ENCODE measurements at places on chromosomes 4 and X.

DNA sequence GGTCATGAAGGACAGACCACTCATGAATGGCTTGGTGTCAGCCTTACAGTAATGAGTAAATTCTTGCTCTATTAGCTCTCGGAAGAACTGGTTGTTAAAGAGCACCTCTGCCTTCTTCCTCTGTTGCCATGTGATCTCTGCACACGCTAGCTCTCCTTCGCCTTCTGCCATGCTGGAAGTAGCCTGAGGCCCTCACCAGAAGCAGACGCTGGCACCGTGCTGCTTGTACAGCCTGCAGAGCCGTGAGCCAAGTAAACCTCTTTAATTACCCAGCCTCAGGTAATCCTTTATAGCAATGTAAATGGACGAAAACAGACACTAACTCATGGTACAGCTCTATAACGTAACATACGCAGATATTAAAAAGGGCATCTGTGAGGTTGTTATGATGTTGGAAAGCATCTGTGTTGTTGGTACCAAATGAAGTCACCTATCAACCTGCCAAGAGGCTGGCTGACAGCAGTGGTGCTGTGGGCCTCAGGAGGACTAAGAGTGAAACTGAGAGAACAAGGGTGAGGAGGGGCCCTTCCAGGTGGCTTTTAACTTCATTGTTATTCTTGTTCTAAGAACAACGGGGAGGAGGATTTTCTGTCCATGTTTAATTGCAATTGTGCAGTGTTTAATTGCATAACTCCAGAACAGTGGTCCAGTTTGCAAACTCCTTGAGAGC lies 69.2 kb downstream of the CRMP1 start:
- H3K27ac ChIP-seq = no peak overlapping the region
- DNase-seq = no peak
- H3K36me3 ChIP-seq = no peaks in the 10 kb centered on the region
- H3K4me1 ChIP-seq = no peaks in the 10 kb centered on the region
- no peak overlapping the region for H3K4me3 ChIP-seq

- H3K36me3 ChIP-seq = no peaks in the 10 kb centered on the region
- DNase-seq = no peak
- H3K27me3 ChIP-seq = no peaks in the 10 kb centered on the region
- no peak overlapping the region for H3K27ac ChIP-seq
- no peak overlapping the region for H3K4me3 ChIP-seq
These were observed 75.7 kb downstream of the RBM47 start for GRCh38 chr4:40553995-40554394.

DNA sequence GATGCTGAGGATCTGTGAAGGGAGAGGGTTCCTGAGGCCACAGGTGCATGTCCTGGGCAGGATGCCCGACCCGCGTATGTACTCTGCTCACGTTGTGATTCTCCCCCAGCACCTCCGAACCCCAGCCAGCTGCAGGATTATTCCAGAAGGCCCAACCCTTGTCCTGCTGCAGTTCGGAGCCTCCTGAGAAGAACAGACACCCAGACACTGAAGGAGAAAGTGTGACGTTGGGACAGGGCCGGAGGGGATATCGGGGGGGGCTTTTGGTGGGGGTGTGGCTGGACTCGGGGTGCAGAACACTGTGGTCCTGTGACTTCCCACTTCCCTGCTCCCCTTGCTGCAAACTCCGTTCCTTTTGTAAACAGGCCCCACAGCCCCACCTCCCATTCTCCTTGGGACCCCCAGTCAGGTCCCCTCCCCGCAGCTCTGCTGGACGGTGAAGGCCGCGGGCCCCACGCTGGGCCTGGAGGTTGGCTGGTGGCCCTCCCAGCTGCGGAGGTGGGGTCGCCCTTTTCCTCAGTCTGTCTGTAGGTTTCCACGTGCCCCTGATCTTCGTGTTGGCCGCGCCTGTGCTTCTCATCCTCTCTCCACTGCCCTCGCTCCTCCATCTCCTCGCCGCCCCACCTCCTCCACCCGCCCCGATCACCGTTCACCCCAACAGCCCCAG lies 83.0 kb upstream of the ADRA2C start:
- no peak overlapping the region for H3K4me3 ChIP-seq
- DNase-seq = no peak
- no peaks in the 10 kb centered on the region for H3K4me1 ChIP-seq
- H3K27ac ChIP-seq = no peak overlapping the region
- H3K36me3 ChIP-seq = no peaks in the 10 kb centered on the region

DNA sequence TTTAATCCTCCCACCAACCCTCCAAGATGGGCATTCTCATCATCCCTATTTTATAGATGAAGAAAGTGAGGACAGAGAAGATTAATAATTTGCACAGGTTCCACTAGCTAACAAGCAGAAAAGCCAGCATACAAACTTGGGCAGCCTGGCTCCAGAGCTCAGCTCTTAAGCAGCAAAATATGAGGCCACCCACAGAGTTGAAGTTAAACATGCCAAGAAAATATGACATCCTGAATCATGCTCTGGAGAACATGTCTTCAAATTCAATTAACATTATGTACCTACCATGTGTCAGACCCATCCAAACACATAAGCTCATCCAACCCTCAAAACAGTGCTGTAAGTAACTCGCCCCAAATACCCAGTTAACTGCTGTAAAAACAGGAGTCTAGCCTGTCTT lies 33.9 kb downstream of the USP46 start:
- no peak overlapping the region for H3K4me3 ChIP-seq
- H3K36me3 ChIP-seq = peaks cover 18% of the 10 kb centered on the region
- no peak overlapping the region for H3K27ac ChIP-seq
- no peak for DNase-seq
- no peaks in the 10 kb centered on the region for H3K27me3 ChIP-seq
- no peaks in the 10 kb centered on the region for H3K4me1 ChIP-seq

GRCh38 chrX:140917354-140918115 lies 84.9 kb upstream of the SPANXB1 start:
- no peak overlapping the region for H3K27ac ChIP-seq
- no peaks in the 10 kb centered on the region for H3K27me3 ChIP-seq
- no peaks in the 10 kb centered on the region for H3K36me3 ChIP-seq
- H3K4me3 ChIP-seq = no peak overlapping the region

- H3K4me1 ChIP-seq = peaks cover 6% of the 10 kb centered on the region
- H3K27ac ChIP-seq = no peak overlapping the region
- H3K36me3 ChIP-seq = no peaks in the 10 kb centered on the region
These were observed 109.4 kb upstream of the MAP3K15 start for GRCh38 chrX:19624739-19625138.

GRCh38 chrX:9494771-9495170 lies 29.9 kb downstream of the TBL1X start:
- no peak for DNase-seq
- peak overlapping the region; percentile 27 for H3K27ac ChIP-seq
- H3K4me1 ChIP-seq = no peaks in the 10 kb centered on the region

- H3K27ac ChIP-seq = no peak overlapping the region
- H3K36me3 ChIP-seq = no peaks in the 10 kb centered on the region
- H3K4me3 ChIP-seq = no peak overlapping the region
- H3K4me1 ChIP-seq = no peaks in the 10 kb centered on the region
- no peaks in the 10 kb centered on the region for H3K27me3 ChIP-seq
- DNase-seq = no peak
These were observed 2343.1 kb downstream of the PCDH7 start for GRCh38 chr4:33063241-33063640.

GRCh38 chr4:136713140-136713539 lies 819.2 kb downstream of the PCDH18 start:
- no peaks in the 10 kb centered on the region for H3K4me1 ChIP-seq
- no peak overlapping the region for H3K4me3 ChIP-seq
- H3K36me3 ChIP-seq = no peaks in the 10 kb centered on the region
- no peaks in the 10 kb centered on the region for H3K27me3 ChIP-seq

- no peaks in the 10 kb centered on the region for H3K36me3 ChIP-seq
- H3K4me1 ChIP-seq = no peaks in the 10 kb centered on the region
- no peak overlapping the region for H3K4me3 ChIP-seq
- no peak overlapping the region for H3K27ac ChIP-seq
- H3K27me3 ChIP-seq = no peaks in the 10 kb centered on the region
- DNase-seq = no peak
These were observed 522.2 kb downstream of the GLUD2 start for GRCh38 chrX:121569609-121570008.

GRCh38 chr4:89929425-89930159 lies 34.9 kb downstream of the MMRN1 start:
- no peak overlapping the region for H3K4me3 ChIP-seq
- H3K27me3 ChIP-seq = no peaks in the 10 kb centered on the region
- no peak for DNase-seq
- H3K27ac ChIP-seq = no peak overlapping the region
- H3K4me1 ChIP-seq = no peaks in the 10 kb centered on the region
- no peaks in the 10 kb centered on the region for H3K36me3 ChIP-seq

DNA sequence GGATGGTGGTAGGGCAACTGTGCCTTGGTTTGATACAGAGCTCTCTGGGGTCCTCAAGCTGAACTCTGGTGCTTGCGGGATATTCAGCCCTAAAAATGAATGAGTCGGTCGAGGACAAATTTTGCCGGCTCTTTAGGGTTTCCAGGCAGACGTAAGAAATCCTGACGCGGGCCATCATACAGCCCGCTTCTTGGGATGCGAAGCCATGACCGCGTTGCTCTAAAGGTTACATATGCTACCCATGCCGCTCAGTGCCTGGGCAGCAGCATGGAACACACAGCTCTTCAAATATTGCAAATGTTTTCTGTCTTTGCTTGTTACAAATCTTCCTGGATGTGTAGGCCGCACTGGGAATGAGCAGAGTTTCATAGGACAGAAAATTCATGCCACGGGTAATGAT lies 55.6 kb downstream of the NBDY start:
- DNase-seq = no peak
- H3K4me3 ChIP-seq = no peak overlapping the region
- no peaks in the 10 kb centered on the region for H3K36me3 ChIP-seq

GRCh38 chrX:1521459-1521956 lies 15.5 kb downstream of the P2RY8 start:
- H3K4me3 ChIP-seq = no peak overlapping the region
- H3K27ac ChIP-seq = no peak overlapping the region

DNA sequence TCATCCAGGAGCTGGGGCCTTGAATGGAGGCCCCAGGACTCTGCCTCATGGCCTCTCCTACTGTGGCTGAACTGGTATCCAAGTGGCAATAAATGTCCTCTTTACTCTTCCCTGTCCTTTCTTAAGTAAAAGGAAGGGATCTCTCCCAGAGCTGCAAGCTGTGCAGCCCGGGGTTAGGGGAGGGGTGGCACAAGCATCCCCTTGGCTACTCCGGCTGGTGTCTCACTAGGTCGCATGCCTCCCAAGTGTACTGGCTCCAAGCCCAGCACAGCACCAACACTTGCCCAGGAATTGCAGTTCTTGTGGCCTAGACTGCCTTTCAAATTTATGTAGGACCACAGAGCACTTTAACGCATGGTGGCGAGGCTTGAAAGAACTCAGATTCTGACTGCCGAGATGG lies 44.7 kb upstream of the MED14 start:
- no peak for DNase-seq
- H3K27ac ChIP-seq = no peak overlapping the region
- H3K36me3 ChIP-seq = no peaks in the 10 kb centered on the region
- H3K4me3 ChIP-seq = no peak overlapping the region

GRCh38 chrX:39331082-39331704 lies 529.9 kb downstream of the MID1IP1 start:
- peaks cover 6% of the 10 kb centered on the region for H3K4me1 ChIP-seq
- no peaks in the 10 kb centered on the region for H3K36me3 ChIP-seq
- H3K4me3 ChIP-seq = no peak overlapping the region
- DNase-seq = no peak

DNA sequence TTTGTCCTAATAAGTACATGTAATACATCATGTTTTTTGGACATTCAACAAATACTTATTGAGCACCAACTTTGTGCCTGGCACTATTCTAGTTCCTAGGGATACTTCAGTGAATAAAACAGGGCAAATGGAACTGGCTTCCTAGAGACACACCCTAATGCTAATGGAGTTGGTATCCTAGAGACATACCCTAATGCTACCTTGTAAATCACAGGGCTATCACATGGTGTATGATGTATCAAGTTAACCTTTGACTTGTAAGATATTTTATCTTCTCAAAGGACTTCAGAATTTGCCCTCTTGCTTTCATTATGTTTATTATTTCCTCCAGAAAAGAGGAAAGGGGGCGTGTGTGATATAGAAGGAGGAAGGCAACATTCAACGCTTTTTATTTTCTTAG lies 10.1 kb downstream of the GK start:
- peaks cover under 1% of the 10 kb centered on the region for H3K36me3 ChIP-seq
- DNase-seq = no peak
- no peak overlapping the region for H3K27ac ChIP-seq
- H3K27me3 ChIP-seq = no peaks in the 10 kb centered on the region
- H3K4me1 ChIP-seq = no peaks in the 10 kb centered on the region

DNA sequence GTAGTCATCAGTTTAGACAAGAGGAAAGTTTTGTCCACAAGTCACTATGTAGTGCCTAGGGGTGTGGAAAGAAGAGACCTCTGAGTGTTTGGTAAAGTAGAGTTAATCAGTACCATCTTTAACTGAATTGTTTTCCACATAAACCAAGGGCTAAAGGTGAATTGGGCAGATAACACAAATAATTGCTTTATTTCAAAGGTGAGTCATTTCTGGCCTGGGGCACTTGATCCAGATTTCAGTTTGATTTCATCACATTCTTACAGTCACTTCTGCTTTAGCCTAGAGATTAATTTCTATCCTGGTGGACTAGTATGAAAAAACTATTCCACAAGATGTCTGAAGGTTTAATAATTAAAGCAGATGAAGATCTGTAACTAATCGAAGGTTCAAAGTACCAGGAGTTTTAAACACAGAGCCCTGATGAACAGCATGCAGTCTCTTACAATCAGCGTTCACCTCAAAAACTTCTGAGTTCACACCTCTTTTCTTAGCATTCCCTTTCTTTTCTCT lies 74.5 kb upstream of the BOD1L1 start:
- H3K27me3 ChIP-seq = no peaks in the 10 kb centered on the region
- no peak overlapping the region for H3K27ac ChIP-seq
- no peak for DNase-seq
- no peak overlapping the region for H3K4me3 ChIP-seq
- no peaks in the 10 kb centered on the region for H3K36me3 ChIP-seq

DNA sequence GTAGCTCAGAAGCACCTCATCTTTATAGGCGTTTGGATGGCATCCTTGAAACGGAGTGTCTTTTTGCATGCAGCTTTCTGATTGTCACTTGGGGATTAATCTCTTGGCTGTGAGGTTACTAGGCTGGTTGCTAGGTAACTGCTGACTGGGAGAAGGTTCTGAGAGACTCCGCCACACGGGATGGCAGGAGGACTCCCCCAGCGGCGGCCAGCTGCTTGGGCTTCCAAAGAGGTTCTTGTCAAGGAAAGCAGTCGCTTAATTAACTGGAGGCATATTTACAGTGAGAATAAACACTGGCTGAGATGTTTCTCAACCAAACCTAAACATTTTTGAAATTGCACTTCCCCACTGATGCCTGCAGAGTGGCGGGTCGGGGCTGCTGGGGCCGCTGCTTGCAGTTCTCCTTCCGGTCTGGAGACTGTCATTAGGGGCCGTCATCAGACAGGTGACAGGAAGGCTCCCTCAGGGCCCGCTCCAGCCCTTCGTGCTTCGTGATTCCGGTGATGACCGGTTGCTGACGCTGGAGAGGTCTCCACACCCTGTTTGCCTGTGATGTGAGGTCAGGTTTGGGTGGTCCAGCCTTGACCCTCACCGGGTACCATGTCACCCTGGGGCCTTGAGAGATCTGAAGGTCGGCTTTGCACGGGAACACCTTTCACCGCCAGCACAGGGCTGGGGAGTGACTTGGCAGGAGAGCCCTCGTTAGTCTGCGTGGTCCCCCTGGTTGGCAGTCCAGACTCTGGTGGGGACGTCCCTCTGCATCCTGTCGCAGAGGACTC lies 9.1 kb downstream of the NSG1 start:
- H3K36me3 ChIP-seq = no peaks in the 10 kb centered on the region
- H3K27me3 ChIP-seq = no peaks in the 10 kb centered on the region
- H3K4me3 ChIP-seq = no peak overlapping the region
- no peak overlapping the region for H3K27ac ChIP-seq
- no peak for DNase-seq
